Stimulated activated naive B cell treated with anti-CD40 and anti-IgM and Interleukin-4, amounts not matched to agents 10 μg/mL and 1 μg/mL and 100 μg/mL, for 72 hours (primary cell): ENCODE measurements at places on chromosomes 2 and 18.
A peak's percentile ranks its signal among the peaks of the same experiment; 100 is the strongest.

- no peak for DNase-seq
Observed at GRCh38 chr2:10912796-10913455, 1.2 kb downstream of the KCNF1 start.

GRCh38 chr2:42742740-42743658 is 20.9 kb downstream of the OXER1 start:
- no peak for DNase-seq

- no peak for DNase-seq
Observed at GRCh38 chr18:44805643-44806042, 125.0 kb downstream of the SETBP1 start.

DNA sequence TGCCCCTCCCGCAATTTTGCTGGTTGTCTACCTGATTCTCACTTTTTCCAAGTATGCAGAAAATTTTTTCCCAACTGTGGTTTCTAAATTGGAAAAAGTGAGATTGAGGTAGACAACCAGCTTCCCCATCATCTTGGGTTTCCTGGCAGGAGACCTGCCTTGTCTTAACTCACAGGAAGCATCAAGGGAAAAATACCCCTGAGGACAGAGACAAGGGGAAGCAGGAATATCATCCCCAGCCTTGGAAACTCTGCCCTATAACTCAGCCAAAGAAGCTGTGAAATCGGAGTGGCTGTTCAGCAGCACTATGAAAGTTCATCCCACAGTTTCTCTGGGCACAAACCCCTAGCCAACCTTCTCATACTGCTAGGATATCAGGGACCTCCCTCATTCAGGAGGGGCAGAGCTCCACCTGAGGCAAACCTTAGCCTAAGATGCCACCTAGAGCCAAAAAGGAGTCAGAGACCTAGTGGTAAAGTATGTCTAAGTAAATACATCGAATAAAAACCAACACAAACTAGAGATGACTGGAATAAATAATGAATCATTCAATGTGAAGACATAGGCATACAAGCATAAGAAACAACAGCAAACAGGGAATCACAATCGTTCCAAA is 68.2 kb downstream of the ZSWIM2 start:
- no peak for DNase-seq

DNA sequence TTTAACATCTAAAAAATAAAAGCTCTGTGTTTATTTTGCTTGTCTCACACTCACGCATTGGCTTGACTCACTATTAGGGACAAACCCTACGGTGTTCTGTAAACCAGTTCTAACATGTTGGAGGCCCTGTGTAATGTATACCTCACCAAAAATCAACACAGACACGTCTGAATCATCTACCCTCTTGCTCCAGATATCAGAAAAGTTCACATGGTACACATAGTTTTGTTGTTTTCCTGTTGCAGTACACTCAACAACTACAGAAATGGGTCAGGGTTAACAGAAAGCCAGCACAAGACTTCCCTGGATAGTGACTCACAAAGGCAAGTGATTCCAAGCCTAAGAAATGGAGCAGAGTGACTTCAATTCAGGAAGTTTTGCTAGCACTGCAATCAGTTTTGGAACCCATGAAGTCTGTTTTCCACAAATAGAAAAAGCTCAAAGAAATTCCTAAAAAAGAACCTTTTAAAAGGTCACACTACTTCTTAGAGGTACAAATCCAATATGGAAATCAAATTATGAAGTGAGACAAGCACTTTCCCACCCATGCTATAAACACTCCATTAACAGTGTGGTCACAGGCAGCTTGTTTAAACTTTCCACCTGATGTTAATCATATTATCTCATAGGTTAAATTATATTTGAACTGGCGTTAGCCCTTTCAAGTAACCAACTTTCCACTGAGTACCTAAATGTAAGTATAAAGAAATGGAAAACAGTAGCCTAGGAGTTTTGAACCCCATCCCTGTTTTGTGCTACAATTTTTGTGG is 87.4 kb downstream of the GAREM1 start:
- no peak for DNase-seq

- no peak for DNase-seq
Observed at GRCh38 chr2:8551622-8552074, 130.2 kb upstream of the ID2 start.

- no peak for DNase-seq
Observed at GRCh38 chr2:241564596-241565410, 6.3 kb downstream of the BOK start.

DNA sequence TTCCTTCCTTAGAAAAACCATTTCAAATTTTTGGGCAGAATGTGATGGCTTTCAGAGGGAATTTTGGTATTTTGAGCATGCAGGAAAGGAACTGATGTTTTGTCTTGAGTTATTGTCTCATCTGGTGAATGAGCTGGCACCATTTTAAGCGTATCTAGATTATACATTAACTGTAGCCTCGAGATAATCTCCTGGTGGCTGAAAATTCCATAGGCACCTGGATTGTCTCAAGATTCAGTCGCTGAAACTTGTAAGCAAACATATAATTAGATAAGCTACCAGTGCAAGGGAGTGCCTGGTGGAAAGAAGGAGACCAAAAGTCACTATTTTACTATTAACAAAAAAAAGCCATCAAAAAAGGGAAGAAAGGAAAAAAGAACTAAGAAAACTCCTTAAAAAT is 687.8 kb upstream of the DDX18 start:
- no peak for DNase-seq

DNA sequence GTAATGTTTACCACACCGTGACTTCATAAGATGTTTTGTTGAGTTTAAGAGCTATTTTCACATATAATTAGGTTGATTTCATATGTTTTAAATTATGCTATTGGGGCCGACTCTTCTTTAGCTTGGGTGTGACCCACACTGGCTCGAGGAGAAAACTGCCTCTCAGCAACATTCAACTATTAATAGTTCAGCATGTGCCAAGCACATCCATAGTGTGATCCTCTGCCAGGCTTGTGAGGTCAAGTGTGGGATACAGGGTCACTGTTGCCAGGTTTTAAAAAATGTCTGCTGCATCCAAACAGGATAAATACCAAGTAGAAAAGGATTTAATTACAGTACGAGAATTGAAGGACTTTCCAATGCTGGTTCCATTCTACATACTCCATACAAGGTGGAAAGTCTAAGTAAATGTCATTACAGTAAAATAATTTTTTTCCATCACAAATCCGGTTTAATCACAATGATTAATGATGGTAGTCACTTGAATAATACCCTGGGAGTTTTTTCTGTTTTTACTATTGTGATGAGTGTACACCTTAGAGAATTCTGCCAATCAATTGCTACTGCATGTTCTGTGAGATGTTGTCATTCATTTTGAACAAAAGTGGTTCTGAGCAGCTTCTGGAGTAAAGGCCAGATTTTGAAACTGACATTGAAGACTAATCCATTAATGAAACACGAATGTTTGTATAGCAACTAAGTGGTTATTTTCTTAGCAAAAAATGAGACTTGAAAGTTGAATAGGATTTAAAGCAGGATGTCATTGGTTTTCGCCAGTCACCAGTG is 84.5 kb downstream of the ABI2 start:
- no peak for DNase-seq

DNA sequence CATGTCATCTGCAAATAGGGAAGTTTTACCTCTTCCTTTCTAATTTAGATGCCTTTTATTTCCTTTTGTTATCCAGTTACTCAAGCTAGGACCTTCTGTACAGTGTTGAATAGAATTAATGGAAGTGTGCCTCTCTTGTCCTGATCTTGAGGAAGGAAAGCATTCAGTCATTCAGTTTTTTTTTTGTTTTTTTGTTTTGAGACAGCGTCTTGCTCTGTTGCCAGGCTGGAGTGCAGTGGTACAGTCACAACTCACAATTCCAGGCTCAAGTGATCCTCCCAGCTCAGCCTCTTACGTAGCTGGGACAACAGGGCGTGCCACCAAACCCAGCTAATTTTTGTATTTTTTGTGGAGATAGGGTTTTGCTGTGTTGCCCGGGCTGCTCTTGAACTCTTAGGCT is 203.9 kb upstream of the ALPP start:
- no peak for DNase-seq

DNA sequence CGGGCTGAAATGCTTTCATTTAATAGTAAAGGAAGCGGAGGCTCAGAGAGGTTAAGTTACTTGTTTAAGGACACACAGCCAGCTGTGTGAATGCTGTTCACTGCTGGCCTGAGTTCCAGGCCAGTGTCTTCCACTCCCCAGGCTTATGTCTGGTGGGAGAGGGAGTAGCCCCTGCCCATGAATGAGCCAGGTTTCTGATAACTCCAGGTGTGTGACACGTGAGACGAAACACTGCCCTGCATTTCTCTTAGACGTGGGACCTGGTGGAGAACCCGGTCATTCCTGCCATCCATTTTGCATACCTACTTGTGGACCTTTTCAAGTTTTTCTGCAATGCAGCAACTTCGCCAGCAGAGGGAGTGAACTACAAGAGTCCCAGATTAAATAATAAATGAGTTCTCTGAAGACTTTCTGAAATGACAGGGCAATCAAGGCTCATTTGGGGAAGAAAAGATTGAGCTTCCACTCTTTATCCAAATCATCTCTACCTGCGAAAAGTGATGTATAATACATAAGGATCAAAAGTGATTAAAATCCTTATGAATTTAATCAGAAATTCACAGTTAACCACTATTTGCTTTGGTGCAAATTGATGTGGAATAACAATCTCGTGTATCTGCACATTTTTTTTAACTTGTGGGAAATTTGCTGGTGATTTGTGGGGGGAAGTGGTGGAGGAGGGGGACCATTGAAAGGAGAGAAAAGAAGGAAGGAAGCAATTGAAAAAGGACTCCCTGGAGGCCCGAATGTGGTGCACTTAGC is 79.4 kb upstream of the ASB18 start:
- peak; percentile 37 for DNase-seq

DNA sequence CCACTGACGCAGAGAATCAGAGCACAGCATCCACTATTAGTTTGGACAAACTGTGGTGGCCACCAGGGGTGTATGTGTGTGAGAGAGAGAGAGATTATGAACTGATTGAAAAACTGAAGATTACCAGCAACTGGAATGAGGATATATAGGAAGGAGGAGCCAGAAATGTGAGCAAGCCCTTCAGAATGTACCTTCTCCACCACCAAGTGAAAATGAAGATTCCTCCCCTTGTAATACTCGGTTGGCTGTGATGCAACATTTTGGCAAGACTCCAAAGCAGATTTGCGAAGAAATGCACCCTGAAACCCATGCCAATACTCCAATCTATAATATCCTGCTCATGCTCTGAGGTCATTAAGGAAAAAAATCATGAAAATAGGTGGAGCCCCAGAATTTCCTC is 121.2 kb upstream of the SLC35G4 start:
- no peak for DNase-seq

- no peak for DNase-seq
Observed at GRCh38 chr2:159933040-159933726, 129.2 kb downstream of the PLA2R1 start.

- DNase-seq = no peak
Observed at GRCh38 chr2:176187200-176187898, 1.1 kb upstream of the HOXD1 start.

DNA sequence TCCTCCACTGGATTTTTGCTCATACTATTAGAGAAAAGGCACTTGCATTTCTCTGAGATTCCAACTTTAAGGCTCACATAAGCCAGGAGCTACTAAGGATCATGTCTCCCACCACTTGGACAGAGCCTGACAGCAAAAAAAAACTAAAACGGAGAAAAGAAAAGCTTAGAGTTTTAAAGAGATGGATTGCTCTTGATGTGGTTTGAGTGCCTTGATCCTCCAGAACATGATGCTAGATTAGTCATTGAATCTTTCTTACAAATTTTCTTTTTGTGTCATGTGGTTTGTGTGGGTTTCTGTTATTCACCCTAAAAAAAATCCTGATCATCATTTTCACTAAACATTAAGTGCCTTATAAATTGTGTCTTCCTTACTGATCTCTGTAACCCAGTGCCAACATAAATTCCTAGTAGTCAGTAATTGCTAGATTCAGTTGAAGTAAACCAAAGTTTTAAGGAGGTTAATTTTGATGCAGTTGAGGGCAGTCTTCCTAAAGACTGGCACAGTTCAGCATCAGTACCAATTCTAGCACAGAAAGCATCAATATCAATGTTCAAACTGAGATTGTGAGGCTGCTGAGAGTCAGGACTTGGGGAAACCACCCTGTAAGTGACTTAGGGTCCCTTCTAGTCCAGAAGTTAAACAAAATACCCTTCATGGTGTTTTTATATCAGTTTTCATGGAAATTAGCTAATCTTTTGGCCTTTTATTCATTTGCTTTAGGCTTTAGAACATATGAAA is 206.3 kb downstream of the RAD51AP2 start:
- DNase-seq = no peak

- DNase-seq = no peak
Observed at GRCh38 chr2:199810422-199811171, 40.4 kb downstream of the FTCDNL1 start.

- no peak for DNase-seq
Observed at GRCh38 chr2:220887876-220888275, 684.2 kb downstream of the EPHA4 start.

DNA sequence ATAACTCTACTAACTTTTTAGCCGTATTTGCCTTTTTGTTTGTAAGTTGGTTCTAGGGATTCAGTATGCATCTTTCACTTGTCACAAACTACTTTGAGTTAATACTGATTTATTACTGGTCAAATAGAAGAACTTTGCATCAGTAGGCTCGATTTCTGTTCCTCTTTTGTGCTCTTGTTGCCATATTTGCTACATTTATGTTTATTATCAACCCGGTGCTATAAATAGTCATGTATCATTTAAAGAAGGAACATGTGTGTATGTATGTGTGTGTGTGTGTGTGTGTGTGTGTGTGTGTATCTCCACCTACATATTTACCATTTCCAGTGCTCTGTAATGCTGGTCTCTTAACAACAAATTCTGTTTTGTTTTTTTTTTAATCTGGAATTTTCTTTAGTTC is 79.6 kb upstream of the B3GNT7 start:
- no peak for DNase-seq

DNA sequence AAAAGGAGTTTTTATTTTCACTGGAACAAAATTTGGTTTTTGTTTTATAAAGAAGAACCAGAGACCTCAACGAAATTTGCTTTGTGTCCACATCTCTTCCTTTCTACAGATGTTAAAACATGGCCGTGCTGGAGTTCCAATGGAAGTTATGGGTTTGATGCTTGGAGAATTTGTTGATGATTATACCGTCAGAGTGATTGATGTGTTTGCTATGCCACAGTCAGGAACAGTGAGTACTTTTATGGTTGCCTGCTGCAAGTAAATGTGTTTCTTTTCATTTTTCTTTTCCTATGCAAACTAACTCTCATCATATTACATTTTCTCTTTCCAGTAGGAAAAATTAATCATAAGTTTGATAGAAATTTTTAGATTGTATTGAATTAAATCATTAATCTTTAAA is 48.4 kb upstream of the TBR1 start:
- no peak for DNase-seq

DNA sequence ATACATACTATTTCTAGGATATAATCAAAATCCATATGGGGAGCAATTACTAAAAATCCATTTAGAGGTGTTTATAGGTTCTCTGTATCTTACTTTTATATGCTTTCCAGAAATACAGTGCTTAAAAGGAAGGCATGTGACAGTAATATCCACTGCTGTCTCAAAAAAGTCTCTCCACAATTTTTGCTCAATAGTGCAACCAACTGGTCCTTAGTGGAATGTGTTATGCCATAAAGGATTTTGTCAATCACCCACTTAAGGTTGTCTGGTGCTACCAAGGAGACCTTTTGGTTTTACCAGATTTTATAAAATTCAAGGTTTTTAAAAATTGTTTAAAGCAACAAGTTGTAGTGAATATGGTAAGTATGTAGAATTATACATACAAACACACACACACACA is 328.5 kb upstream of the DSEL start:
- DNase-seq = no peak
